ENCODE measurements at places on chromosomes 12 and 14. TPM values are rescaled to one million over a fixed set of nuclear protein-coding genes. Genes with fewer than 3 reads are reported as not detected.

The FAM181A gene
- total RNA-seq: not detected

The TEAD4 gene
- total RNA-seq: 3.4 TPM

The LRP1-AS gene
- total RNA-seq: not detected

The LRRC10 gene
- total RNA-seq: not detected

GRCh38 chr14:90671382-90672234 is 144.6 kb downstream of the TTC7B start:
- H3K36me3 ChIP-seq: peaks cover 5% of the 10 kb centered on the region
- no peak for DNase-seq
- no peak overlapping the region for H3K27ac ChIP-seq
- peaks cover 27% of the 10 kb centered on the region for H3K4me1 ChIP-seq

DNA sequence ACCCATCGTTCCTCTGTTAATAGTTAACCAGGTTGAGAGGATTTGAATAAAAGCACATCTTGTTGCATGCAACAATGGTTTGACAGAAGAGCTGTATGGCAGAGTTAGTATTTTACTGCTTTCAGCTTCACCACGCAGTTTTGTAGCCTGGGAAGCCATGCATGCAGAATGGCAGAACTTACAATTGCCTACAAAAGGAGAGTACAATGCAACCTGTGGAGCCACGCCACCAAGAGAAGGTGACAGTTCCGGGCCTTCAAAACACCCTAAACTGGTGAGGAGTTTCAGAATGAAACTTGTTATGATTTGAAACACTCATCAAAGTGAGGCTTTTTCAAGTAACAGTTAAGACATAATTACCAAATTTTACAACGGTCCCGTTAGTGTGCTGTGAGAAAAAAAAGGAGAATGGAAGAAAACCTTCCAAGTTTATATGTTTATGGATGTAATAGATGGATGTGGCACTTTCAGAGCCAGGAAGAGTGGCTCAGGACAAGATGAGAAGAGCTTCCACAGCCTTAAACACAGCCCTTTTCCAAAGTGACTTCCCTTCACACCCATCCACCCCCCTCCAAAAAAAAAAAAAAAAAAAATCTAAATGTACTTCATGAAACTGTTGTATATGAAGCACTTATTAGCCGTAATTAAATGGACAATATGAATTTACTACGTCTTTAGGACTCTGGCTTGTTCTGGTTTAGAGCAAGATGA is 158.7 kb downstream of the EGLN3 start:
- DNase-seq: no peak
- no peak overlapping the region for H3K4me3 ChIP-seq
- H3K36me3 ChIP-seq: no peaks in the 10 kb centered on the region

DNA sequence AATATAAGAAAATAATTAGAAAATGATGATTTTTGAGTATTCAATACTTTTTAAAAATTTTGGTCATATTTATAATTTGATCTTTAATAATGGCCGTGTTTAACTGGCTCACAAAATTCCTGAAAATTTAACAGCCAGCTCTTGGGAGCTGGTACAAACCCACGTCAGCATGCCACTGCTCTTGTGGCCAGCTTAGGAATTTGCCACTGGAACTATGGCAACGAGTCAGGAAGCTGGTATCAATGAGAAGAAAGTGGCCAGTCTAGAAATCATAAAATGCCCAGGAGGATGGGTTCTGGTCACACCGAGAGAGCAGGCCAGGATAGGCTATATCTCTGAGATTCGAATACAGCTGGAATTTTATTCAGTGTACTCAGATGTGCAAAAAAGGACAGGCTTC is 72.2 kb upstream of the PLEKHG3 start:
- no peak for DNase-seq
- H3K36me3 ChIP-seq: no peaks in the 10 kb centered on the region
- H3K27ac ChIP-seq: no peak overlapping the region
- H3K4me3 ChIP-seq: no peak overlapping the region

DNA sequence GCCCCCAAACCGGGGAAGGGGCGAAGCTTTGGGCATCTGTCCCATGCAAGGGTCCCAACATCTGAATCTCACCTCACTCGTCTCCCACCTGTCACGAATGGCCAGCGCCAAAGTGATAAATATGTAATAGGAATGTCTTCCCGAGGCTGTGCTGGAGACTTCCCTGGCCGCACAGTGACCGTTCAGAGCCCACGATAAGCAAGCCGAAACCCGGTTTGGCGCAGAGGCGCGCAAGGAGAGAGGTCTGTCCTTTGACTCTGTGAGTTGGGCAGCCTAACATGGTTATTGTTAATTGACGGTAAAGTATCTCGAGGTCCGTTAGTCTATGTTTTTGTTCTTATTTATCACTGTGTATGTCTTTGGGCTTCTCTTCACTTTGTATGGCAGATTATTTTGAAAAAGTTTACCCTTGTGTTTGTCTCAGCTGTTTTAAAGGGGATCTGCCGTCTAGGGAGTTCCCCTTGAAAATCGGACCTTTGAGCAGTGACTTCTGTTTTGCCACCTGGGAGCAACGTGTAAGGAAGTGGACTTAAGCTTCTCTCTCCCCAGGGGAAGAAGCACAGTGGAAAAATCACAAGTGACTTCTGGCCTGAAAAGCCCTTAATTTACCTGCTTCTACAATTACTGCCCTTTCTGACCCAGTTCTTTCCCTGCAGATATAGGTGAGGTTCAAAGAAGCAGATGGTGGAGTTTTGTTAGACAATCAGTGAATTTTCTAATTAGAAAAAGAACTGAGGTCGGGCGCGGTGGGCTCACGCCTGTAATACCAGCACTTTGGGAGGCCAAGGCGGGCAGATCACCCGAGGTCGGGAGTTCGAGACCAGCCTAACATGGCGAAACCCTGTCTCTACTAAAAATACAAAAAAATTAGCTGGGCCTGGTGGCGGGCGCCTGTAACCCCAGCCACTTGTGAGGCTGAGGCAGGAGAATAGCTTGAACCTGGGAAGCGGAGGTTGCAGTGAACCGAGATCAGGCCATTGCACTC is 1.1 kb upstream of the TM9SF1 start:
- H3K27ac ChIP-seq: peak overlapping the region; percentile 96
- no peaks in the 10 kb centered on the region for H3K27me3 ChIP-seq
- H3K4me3 ChIP-seq: peak overlapping the region; percentile 96
- DNase-seq: no peak

DNA sequence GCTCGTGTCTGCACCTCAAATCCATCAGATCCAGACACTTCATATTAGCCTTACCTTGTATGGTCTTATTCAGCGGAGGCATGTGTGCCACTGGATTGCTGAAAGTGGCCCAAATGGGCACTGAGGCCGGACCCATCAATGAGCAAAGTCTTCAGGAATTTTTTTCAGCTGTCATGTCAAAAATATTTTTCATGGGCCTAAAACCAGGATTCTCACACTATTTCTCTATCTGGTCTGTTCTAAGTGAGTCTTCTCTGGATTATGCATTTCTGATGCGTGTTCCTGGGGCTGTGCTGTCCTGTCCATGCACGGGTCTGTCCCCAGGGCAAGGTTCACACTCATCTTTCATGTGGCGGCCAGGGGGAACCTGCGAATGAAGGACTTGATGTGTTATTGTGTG is 94.6 kb downstream of the KCNA5 start:
- no peaks in the 10 kb centered on the region for H3K4me1 ChIP-seq
- peaks cover 25% of the 10 kb centered on the region for H3K27me3 ChIP-seq
- H3K4me3 ChIP-seq: no peak overlapping the region
- no peak overlapping the region for H3K27ac ChIP-seq
- DNase-seq: no peak

- no peak overlapping the region for H3K4me3 ChIP-seq
- H3K27ac ChIP-seq: no peak overlapping the region
- no peak for DNase-seq
- H3K36me3 ChIP-seq: no peaks in the 10 kb centered on the region
These were observed 1.8 kb downstream of the KITLG start for GRCh38 chr12:88578276-88579160.

GRCh38 chr12:52585946-52586345 is 12.3 kb upstream of the KRT74 start:
- no peak overlapping the region for H3K27ac ChIP-seq
- no peaks in the 10 kb centered on the region for H3K36me3 ChIP-seq
- H3K27me3 ChIP-seq: no peaks in the 10 kb centered on the region
- peak; percentile 21 for DNase-seq
- H3K4me1 ChIP-seq: peaks cover 30% of the 10 kb centered on the region
- no peak overlapping the region for H3K4me3 ChIP-seq

DNA sequence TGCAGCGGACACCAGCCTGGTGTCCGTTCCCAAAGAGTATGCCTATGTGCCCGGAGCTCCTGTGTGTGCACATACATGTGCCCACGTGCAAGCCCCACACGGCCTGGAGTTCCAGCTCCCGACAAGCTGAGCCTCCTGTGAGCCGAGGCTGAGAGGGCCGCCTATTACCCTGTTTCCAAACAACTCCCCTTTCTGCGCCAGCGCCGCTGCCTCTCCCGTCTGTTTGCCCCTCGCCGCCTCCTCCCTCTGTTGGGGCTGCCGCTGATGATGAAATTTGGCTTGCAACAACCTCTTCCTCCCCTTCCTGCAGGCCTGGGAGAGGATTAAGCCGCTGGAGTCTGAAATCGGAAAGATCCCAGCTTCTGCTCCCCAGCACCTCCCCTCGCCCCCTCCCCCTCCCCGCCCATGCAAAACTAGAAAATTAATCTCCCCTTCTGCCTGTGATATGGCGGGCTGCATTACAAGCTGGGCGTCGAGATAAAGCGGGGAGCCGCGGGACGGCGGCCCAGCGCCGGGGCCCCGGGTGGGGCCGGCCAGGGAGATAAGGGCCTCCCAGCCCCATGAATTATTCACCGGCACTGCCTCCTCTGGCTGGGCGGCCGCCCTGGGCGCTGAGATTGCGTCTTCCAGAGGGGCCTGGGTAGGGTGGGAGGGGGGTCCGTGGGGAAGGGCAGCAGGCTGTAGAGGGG is 6.8 kb upstream of the ASIC1 start:
- peaks cover 4% of the 10 kb centered on the region for H3K4me1 ChIP-seq
- no peak overlapping the region for H3K4me3 ChIP-seq
- no peaks in the 10 kb centered on the region for H3K36me3 ChIP-seq
- no peak overlapping the region for H3K27ac ChIP-seq
- DNase-seq: no peak

GRCh38 chr14:78075033-78075432 is 95.1 kb upstream of the NRXN3 start:
- DNase-seq: no peak
- no peaks in the 10 kb centered on the region for H3K36me3 ChIP-seq
- H3K4me3 ChIP-seq: no peak overlapping the region
- peaks cover 4% of the 10 kb centered on the region for H3K27me3 ChIP-seq
- H3K27ac ChIP-seq: no peak overlapping the region

- H3K4me3 ChIP-seq: no peak overlapping the region
- peaks cover 47% of the 10 kb centered on the region for H3K27me3 ChIP-seq
- no peak overlapping the region for H3K27ac ChIP-seq
- DNase-seq: no peak
- H3K4me1 ChIP-seq: peaks cover 4% of the 10 kb centered on the region
- H3K36me3 ChIP-seq: no peaks in the 10 kb centered on the region
These were observed 1.7 kb upstream of the SMOC1 start for GRCh38 chr14:69877492-69877891.

- H3K4me1 ChIP-seq: peaks cover 41% of the 10 kb centered on the region
- no peak for DNase-seq
- H3K4me3 ChIP-seq: no peak overlapping the region
- no peaks in the 10 kb centered on the region for H3K27me3 ChIP-seq
These were observed 1141.3 kb downstream of the BCL11B start for GRCh38 chr14:98130691-98131090.
